ENCODE measurements at places on chromosomes 12 and 14. TPM values are rescaled to one million over a fixed set of nuclear protein-coding genes. Genes with fewer than 3 reads are reported as not detected.
A peak's percentile ranks its signal among the peaks of the same experiment; 100 is the strongest.

Gene PLA2G1B
- total RNA-seq, result not detected

DNA sequence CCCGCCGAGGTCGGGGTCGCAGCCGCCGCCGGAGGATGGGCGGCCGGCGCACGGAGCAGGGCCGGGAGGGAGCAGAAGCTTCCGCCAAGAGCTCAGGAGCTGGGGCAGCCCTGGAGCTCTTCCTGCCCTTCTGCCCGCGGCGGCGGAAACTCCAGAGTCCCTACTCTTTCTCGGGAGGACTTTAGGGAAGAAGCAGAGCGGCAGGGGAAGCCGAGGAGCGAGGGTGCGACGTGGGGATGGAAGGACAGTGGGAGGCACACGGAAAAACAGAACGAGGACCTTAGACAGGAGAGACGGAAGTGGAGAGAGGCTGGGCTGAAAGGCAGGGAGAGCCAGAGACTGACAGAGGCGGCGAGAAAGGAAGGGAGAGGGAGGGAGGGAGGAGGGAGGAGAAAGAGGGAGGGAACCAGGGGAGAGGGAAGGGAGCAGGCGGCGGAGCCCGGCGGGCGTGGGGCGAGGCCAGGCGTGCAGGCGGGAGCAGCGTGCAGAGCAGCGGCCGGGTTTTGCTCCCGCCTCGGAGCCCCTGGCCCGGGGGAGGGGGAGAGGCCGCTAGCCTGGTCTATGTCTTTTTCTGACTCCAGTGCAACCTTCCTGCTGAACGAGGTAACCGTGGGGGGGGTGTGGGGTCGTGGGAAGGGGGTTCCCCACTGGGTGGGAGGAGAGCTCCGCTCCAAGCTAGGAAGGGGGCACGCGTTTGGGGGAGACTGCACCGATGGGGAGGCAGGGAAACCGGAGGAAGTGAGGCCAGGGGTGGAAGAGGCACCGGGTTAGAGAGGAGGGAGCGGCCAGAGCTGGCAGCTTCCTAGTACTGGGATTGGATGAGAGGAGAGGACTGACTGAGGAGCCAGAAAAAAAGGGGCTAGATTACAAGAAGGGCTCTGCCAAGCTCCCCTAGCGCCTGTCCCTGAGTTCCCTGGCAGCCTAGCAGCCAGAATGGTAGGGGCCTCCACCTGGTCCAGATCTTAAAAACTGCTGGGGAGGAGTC, 2.9 kb upstream of the CACNB3 start:
- H3K27me3 ChIP-seq, result no peaks in the 10 kb centered on the region
- peaks cover 8% of the 10 kb centered on the region for H3K4me1 ChIP-seq
- H3K4me3 ChIP-seq, result peak overlapping the region; percentile 69
- H3K27ac ChIP-seq, result peak overlapping the region; percentile 91
- DNase-seq, result peak; percentile 88
- no peaks in the 10 kb centered on the region for H3K36me3 ChIP-seq

- H3K4me1 ChIP-seq, result no peaks in the 10 kb centered on the region
- DNase-seq, result no peak
- H3K36me3 ChIP-seq, result no peaks in the 10 kb centered on the region
- H3K27me3 ChIP-seq, result no peaks in the 10 kb centered on the region
- H3K27ac ChIP-seq, result no peak overlapping the region
- no peak overlapping the region for H3K4me3 ChIP-seq
Measured at GRCh38 chr14:72643317-72643801, 250.5 kb downstream of the DPF3 start.

- no peaks in the 10 kb centered on the region for H3K36me3 ChIP-seq
- H3K4me3 ChIP-seq, result no peak overlapping the region
- no peaks in the 10 kb centered on the region for H3K4me1 ChIP-seq
- H3K27ac ChIP-seq, result no peak overlapping the region
- no peak for DNase-seq
Measured at GRCh38 chr12:93762912-93763553, 85.9 kb downstream of the CRADD start.

DNA sequence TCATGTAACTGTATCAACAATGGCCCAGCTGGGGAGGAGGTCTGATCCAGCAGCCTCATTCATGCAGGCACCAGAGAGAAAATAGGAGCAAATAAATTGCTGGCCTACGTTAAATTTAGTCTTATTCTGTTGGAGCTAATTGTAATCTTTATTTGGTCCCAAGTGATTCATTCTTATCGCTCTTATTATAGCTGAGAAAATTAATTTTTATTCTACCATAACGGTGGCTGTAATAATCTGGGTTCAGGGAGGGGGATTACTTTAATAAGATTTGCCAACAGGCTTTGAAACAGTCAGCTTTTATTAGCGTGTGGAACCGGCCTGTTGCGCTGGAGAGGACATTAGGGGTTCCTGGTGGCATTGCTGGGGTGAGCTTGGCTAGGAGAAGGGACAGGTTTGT, 254.9 kb downstream of the AACS start:
- no peak for DNase-seq
- no peaks in the 10 kb centered on the region for H3K4me1 ChIP-seq
- H3K27ac ChIP-seq, result no peak overlapping the region
- H3K27me3 ChIP-seq, result no peaks in the 10 kb centered on the region
- no peaks in the 10 kb centered on the region for H3K36me3 ChIP-seq

GRCh38 chr12:93886533-93887511, 209.6 kb downstream of the CRADD start:
- no peak for DNase-seq
- no peaks in the 10 kb centered on the region for H3K36me3 ChIP-seq
- H3K4me1 ChIP-seq, result no peaks in the 10 kb centered on the region
- H3K27me3 ChIP-seq, result no peaks in the 10 kb centered on the region

GRCh38 chr12:116458492-116458891, 100.7 kb upstream of the MAP1LC3B2 start:
- H3K4me1 ChIP-seq, result no peaks in the 10 kb centered on the region
- no peak overlapping the region for H3K4me3 ChIP-seq
- no peak overlapping the region for H3K27ac ChIP-seq
- DNase-seq, result no peak

- H3K4me1 ChIP-seq, result no peaks in the 10 kb centered on the region
- no peak overlapping the region for H3K27ac ChIP-seq
- no peaks in the 10 kb centered on the region for H3K27me3 ChIP-seq
- H3K36me3 ChIP-seq, result no peaks in the 10 kb centered on the region
- DNase-seq, result no peak
Measured at GRCh38 chr12:31217356-31218130, 108.4 kb downstream of the SINHCAF start.

Gene TMPRSS12
- total RNA-seq, result not detected

GRCh38 chr14:68236582-68237458, 417.2 kb downstream of the RAD51B start:
- DNase-seq, result no peak
- no peak overlapping the region for H3K27ac ChIP-seq
- H3K27me3 ChIP-seq, result no peaks in the 10 kb centered on the region
- H3K4me1 ChIP-seq, result peaks cover 8% of the 10 kb centered on the region
- H3K4me3 ChIP-seq, result no peak overlapping the region

DNA sequence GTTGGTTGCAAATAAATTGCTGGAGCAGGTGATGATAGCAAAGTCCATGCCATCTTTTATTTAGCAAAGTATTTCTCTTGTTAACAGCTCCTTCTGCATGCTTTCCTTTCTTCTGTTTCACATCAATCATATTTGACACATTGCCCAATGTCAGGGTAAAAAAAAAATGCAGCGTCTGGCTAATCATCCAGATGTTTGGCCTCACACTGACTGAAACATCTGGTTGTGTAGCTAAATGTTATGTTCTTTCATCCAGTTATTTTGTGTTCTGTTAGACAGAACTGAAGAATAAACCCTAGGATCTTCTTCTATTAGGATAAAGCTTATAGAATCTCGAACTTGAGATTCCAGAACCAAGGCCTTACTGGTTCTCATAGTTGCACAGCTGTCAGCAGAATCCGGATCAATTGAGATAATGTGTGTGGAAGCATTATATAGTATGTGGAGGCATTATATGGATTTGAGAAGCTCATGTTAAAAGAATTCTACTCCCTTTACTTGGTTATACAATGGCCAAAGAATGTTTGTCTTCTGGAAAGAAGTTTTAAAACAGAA, 859.2 kb downstream of the DIO2 start:
- no peak overlapping the region for H3K4me3 ChIP-seq
- no peaks in the 10 kb centered on the region for H3K4me1 ChIP-seq
- H3K27ac ChIP-seq, result no peak overlapping the region
- no peaks in the 10 kb centered on the region for H3K27me3 ChIP-seq

Gene ATL1
- total RNA-seq, result 6.6 TPM

DNA sequence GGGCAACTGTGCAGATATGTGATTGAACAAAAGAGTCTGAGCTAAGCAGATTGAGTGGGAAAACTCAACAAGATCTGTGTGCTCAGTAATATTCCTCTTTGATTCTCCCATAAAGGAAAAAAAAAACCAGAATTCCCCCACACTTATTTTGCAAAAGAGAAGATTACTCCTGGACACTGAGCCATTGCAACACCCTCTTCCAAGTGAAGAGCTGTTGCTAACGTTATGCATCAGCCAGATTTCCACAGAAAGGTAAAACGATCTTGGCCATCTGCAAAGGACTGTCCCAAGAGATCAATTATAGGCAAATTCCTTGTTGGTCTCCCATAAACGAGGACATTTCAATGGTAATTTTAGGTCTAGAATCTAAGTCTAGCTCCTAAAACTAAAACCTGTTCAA, 587.7 kb downstream of the C12orf50 start:
- no peak for DNase-seq
- no peaks in the 10 kb centered on the region for H3K27me3 ChIP-seq
- no peaks in the 10 kb centered on the region for H3K36me3 ChIP-seq
- H3K4me1 ChIP-seq, result no peaks in the 10 kb centered on the region

DNA sequence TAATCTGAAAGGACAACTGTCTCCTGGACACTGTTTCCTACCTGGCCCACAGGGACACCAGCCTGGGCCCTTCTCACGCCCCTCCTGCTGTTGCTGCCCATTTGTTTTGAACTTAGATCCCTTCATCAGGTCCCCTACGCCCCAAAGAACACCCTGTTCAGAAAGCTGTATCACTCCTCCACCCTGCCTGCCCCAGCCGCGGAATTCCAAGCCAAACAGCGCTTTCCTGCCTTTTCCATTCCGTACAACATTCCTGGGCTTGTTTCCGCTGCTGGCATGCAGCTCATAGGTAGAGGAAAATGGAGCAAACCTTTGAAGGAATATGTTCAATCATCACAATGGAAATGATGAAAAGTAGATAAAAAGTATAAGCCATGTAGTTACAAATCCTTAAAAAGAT, 12.8 kb upstream of the GSG1 start:
- no peak for DNase-seq
- H3K4me1 ChIP-seq, result no peaks in the 10 kb centered on the region
- H3K27me3 ChIP-seq, result no peaks in the 10 kb centered on the region
- H3K27ac ChIP-seq, result no peak overlapping the region
- H3K4me3 ChIP-seq, result no peak overlapping the region

- no peak overlapping the region for H3K27ac ChIP-seq
- H3K27me3 ChIP-seq, result no peaks in the 10 kb centered on the region
- peak; percentile 33 for DNase-seq
- no peaks in the 10 kb centered on the region for H3K4me1 ChIP-seq
- no peak overlapping the region for H3K4me3 ChIP-seq
- no peaks in the 10 kb centered on the region for H3K36me3 ChIP-seq
Measured at GRCh38 chr12:31003861-31004640, 69.6 kb upstream of the DDX11 start.

- no peak overlapping the region for H3K27ac ChIP-seq
- H3K27me3 ChIP-seq, result no peaks in the 10 kb centered on the region
- DNase-seq, result no peak
- peaks cover 6% of the 10 kb centered on the region for H3K4me1 ChIP-seq
Measured at GRCh38 chr12:70045036-70045435, 198.2 kb upstream of the CNOT2 start.

Gene KLHDC1
- total RNA-seq, result 3.7 TPM

- no peaks in the 10 kb centered on the region for H3K27me3 ChIP-seq
- H3K27ac ChIP-seq, result no peak overlapping the region
- DNase-seq, result no peak
- H3K36me3 ChIP-seq, result no peaks in the 10 kb centered on the region
Measured at GRCh38 chr14:64178814-64179213, 115.4 kb downstream of the ESR2 start.

Gene CD69
- total RNA-seq, result 83.3 TPM

DNA sequence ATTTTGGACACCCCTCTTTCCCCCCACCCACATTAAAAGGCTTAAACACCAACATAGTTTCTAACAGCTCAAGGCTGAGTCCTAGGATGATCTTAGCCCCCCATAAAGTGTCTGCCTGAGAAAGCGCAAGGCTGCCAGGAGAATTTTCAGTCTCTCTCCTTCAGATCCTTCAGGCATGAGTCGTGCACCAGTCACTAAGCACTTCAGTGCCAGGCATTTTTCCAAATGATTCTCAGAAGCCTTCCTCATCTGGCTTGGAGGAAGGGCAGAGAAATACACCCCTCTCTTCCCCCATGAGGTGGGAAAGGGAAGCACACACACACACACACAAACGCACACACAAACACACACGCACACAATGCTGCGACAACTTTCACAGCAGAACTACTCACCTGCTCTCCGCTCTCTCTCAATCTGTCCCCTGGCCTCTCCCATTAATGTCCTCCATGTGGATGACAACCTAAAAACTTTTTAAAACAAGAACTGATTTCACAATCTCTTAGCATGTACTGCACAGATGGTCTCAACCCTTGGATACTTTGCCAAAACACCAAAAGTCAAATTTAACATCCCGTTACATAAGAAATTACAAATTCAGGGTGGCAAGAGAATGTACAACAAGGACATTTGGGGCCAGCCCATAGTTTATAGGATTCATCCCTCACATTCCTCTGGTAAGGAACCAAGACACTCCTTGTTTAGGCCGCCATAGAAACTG, 49.8 kb downstream of the CKAP4 start:
- H3K4me3 ChIP-seq, result no peak overlapping the region
- H3K27ac ChIP-seq, result no peak overlapping the region
- no peaks in the 10 kb centered on the region for H3K36me3 ChIP-seq
- H3K4me1 ChIP-seq, result peaks cover 5% of the 10 kb centered on the region

DNA sequence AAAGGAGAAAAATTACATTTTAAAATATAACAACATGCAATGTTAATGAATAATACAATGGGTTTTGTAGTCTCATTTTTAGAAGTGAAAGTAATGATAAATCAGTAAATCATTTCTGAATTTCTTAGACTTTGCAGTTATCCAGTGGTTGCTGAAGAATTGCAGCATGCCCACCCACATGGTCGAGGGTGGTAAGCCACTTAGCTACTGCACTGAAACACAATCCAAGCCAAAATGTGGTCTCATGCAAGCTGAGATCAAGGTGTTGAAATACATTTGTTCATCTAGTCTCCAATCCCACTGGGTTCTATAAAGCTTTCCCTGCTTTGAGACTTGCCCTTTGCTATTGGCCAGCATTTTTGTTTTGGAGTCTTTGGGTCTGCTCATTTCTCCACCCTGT, 247.9 kb downstream of the NELL2 start:
- DNase-seq, result no peak
- H3K4me1 ChIP-seq, result no peaks in the 10 kb centered on the region
- no peaks in the 10 kb centered on the region for H3K27me3 ChIP-seq
- H3K4me3 ChIP-seq, result no peak overlapping the region

Gene CLEC6A
- total RNA-seq, result not detected

Gene CISTR
- not detected for total RNA-seq

Gene IL26
- not detected for total RNA-seq

DNA sequence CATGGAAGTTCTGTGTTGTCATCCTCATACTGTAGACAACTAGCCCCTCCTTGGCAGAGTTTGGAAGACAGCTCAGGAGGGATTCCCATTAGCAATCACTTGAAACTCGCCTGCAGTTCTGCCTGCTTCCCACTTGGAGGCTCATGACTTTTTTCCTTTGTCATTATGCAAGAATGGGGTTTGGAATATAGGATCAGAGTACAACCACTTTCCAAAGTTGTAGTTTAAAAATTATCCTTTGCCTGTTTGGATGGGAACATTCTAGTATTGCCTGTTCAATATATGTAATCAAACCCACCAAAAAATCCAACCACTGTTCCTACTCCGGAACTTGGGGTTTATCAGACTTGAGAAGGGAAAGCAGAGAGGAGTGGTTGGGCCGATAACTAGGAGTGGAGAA, 2.1 kb upstream of the GPD1 start:
- H3K4me3 ChIP-seq, result no peak overlapping the region
- no peaks in the 10 kb centered on the region for H3K27me3 ChIP-seq
- H3K36me3 ChIP-seq, result no peaks in the 10 kb centered on the region
- peaks cover 4% of the 10 kb centered on the region for H3K4me1 ChIP-seq
- H3K27ac ChIP-seq, result no peak overlapping the region
- no peak for DNase-seq

All from Peyer's patch (tissue), 4 donors.